ENCODE measurements at places on chromosomes 12 and 14.

DNA sequence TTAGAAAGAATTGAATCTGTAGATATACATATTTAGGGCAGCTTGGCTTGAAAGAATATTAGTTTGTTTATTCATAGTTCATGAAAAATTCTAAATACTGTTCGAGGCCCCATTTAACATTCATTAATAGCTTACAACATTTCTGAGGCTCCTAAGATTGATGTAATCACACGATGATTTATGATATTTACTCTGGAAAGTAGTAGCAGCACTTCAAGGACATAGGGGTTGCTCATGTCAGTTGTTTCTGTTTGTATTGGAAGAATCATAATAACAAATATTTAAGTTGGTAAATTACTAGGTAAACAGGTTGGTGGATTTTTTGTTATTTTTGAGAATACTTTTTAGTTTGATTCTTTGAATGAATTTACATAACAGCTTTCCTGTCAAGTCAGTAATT is 30.4 kb downstream of the CAND1 start:
- no peak for DNase-seq

DNA sequence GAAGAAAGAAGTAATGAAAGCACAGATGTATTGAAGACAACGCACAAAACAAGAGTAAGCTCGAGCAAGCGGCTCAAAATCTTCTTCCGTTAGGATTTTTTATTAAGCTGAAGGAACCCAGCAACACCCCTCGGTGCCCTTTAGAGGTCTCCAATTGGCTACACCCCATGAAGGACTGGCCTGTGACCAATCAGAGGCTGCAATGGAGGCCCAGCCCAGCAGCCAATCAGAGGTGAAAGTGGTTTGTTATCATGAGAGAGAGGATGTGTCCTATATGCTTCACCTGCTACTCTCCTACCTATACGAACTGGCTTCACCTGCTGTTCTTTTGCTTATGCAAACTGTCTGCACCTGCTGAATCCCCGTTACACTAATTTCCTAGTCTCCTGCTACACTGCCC is 358.8 kb downstream of the C12orf50 start:
- DNase-seq, result no peak

GRCh38 chr12:112615196-112615595 is 176.4 kb upstream of the RPH3A start:
- DNase-seq, result no peak

- no peak for DNase-seq
These were observed 88.3 kb downstream of the BCL11B start for GRCh38 chr14:99183716-99184115.

- DNase-seq, result no peak
These were observed 22.4 kb downstream of the ARHGAP5 start for GRCh38 chr14:32099473-32099872.

- DNase-seq, result no peak
These were observed 123.7 kb downstream of the DAD1 start for GRCh38 chr14:22465201-22465840.

DNA sequence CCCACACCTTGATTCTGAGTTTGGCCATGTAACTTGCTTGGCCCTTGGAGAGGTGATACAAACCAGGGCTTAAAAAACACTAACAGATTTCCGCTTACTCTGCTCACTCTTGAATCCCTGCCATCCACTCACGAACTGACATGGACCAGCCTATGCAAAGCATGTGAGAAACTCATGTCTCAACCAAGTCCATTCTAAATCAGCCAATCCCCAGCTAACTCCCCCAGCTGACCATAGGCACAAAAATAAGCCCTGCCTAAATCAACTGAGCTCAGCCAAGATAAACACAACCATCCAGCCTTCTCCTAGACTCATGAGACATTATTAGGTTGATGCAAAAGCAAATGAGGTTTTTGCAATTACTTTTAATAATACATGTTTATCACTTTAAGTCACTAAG is 353.9 kb upstream of the TBX3 start:
- no peak for DNase-seq

- DNase-seq, result no peak
These were observed 90.8 kb downstream of the BICD1 start for GRCh38 chr12:32197421-32197820.

DNA sequence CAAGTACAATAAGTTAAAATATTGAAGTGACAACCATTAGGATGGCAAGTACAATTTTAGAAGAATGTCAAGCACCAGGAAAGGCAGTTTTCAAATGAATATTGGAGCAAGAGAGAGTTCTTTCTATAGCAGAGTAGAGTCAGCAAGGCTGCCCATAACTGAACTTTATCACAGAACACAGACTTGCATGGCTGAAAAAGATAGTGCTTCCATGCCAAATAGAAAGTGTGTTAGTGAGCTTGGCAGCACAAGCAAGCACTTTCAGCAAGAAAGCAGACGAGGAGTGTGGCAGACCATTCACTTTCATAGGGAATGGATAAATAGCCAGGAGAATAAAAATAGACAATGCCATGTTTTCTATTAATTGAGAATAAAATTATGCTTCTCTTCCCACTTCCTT is 647.0 kb upstream of the MGAT4C start:
- no peak for DNase-seq

DNA sequence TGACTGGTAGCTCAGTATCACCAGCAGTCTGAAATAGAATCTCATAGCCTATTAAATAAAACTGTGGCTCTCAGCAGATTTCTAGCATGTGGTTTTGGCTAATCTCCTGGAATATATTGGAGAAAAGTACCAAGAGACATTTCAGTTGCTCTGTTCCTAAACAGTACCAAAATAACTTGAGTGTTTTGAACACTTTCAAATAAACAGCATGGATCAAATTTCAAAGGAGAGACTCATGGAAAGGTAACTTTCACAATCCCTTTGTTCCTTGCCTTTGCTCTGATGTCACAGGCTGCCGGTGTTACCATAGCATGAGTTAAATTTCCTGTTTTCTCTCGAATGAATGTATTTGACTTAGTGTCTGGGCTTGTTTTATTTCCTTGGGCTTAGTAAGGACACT is 3.4 kb downstream of the ARG2 start:
- no peak for DNase-seq

DNA sequence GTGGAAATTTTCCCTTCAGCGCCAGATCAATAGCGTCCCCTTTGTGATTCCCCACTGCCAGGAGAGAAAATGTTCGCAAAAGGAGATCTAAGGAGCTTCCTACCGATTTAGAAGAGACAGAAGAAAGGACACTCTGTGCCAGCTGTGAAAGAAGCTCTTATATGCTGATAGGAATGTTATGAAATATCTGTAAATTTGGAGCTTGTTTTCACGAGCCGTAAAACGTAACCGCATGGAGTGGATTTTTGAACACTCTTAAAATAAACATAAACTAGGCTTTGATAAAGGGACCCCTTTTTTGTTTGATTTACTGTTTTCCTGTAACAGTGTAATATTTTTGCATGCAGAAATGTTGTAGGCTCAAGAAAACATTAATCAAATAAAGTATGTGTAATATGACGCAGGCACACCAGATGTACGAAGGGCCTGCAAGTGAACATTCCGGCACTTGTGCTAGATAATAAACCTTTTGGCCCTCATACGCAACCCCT is 346.8 kb downstream of the ETNK1 start:
- no peak for DNase-seq

- no peak for DNase-seq
These were observed 512 bp upstream of the RND1 start for GRCh38 chr12:48866052-48866711.
